Activated CD8-positive, alpha-beta memory T cell treated with anti-CD3 and anti-CD28 coated beads, Interleukin-2, amount 10 ng/mL, durations not matched to agents 7 days and 5 days (primary cell): ENCODE measurements at places on chromosomes 6 and 20. TPM values are rescaled to one million over a fixed set of nuclear protein-coding genes. Genes with fewer than 3 reads are reported as not detected.

Gene TMEM244
- 0.73 TPM for total RNA-seq

Gene SCRT2
- total RNA-seq = not detected

Gene ADGRF1
- total RNA-seq = not detected

Gene TCF15
- total RNA-seq = not detected

Gene LHFPL5
- not detected for total RNA-seq

Gene HLA-DOB
- total RNA-seq = 3.9 TPM
